ENCODE measurements at places on chromosomes 7 and 10.

- DNase-seq: no peak
These were observed 211.2 kb downstream of the ARL4A start for GRCh38 chr7:12898620-12899019.

DNA sequence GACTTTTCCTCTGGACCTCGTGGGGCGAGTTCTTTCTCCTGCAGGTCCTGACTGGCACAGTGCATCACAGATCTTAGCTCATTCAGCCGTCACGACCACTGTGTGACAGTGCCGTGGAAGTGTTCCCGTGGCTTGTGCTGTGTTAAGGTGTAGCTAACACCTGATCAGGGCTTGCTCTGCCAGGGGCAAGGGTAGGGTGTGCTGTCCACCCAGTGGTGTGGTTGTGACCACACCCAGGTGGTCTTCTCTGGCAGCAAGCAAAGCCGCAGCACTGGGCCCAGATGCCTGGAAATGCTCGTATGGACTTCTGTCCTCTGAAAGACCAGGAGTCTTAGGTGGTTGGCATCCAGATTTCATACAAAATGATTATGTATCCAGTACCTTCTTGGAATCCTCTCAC, 86.2 kb downstream of the GLRX3 start:
- no peak for DNase-seq

DNA sequence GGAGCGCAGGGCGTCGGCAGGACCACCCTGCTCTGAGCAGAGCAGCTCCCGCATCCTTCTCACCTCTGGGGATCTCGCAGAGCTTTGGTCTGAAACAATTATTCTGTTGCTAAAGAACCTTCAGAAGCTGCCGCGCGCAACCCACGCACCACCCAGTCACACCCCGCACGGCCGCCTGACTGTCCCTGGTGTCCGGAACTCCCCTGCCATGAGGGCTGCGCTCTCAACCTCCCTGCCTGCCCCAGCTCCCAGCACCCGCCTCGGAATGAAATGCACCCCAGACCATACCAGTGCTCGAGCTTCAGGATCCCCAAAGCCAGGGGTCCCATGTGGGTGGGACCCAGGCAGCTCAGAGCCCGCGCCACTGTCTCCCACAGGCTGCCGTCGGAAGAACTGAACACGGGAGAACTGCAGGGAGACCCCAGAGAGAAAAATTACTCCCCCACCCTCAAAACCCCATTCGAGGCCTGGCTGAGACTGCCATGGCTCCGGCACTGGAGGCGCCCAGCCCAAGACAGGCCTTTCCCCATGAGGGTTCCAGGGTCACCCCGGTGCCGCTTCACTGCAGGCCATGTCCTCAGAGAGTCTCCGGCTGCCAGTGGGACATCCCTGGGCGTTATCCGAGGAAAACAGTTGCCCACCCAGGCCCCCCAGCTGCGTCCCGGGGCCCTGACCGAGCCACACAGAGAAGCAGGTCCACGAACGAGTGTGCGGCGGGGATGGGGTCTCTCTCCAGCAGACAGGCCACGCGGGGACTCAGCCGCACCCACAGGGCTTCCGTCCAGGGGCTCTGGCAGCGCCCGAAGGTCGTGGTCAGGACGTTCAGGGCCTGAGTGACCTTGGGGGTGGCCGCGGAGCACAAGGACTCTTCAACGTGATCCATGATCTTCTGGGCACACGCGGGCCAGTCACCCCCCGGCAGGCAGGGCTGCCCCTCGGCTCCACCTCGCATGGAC, 12.1 kb downstream of the BRAT1 start:
- no peak for DNase-seq

DNA sequence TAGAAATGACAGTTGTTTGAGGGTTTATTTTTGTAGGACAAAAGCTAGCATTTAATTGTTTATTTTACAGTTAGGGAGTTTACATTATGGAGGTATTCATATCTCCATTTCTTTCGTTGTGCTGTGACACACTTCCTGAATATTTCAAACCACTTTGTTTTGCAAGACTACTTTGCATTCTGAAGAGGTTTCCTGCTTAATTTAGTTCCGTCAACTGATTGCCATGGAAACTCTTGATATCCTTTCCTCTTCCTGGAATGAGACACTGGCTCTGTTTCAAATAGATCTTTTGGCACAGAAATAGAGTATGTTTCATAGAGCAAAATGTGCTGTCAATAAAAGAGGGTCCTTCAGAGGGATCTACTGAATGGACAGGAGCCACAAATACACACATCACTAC, 159.5 kb upstream of the AGR3 start:
- DNase-seq: peak; percentile 96

- DNase-seq: no peak
These were observed 6.1 kb upstream of the PDGFA start for GRCh38 chr7:525740-526139.

DNA sequence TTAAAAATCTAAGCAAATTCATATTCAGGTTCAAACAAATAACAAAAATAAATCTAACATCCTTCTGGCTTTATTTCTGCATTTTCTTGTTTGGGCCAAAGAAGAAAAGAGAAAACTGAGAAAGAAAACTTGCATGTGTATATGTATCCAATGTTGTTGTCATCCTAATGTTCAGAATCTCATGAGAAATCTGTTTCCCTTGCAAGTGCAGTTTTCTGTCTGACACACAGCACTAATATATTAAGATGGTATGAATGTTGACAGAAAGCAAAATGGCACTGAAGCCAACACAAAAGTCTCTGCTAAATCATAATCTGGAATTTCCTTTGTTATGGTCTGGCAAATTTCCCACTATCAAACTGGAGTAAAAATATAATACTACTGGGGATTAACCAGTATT, 235.9 kb downstream of the HGF start:
- no peak for DNase-seq

DNA sequence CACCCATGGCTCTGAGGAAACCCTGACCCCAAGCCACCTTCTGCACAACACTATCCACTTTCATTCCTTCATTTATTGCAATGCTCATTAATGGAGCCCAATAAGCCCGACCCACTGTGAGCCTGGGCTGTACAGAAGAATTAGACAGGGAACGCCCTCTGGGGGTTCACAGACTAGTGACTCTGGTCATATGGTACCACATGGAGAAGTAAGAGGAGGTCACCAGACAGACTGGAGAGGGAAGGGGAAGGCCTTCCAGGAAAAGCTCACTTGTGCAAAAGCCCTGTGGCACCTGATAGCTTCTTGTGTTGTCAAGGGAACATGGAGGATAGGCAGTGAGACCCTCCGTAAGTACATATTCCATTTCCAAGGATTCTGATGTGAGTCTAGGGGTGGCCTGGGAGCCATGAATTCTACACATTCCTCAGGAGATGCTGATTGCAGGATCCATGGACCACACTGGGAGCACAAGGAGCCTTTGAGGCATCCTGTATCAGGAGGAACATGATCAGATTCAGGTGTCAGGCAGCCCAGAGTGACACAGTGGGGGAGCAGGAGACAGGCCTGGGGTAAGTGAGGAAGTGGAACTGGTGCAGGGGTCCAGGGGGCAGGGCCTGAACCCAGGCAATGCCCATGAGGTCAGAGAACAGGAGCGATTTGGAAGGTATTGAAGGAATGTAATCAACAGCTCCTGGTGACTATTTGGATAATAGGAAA, 19.9 kb downstream of the TMEM72 start:
- DNase-seq: no peak

DNA sequence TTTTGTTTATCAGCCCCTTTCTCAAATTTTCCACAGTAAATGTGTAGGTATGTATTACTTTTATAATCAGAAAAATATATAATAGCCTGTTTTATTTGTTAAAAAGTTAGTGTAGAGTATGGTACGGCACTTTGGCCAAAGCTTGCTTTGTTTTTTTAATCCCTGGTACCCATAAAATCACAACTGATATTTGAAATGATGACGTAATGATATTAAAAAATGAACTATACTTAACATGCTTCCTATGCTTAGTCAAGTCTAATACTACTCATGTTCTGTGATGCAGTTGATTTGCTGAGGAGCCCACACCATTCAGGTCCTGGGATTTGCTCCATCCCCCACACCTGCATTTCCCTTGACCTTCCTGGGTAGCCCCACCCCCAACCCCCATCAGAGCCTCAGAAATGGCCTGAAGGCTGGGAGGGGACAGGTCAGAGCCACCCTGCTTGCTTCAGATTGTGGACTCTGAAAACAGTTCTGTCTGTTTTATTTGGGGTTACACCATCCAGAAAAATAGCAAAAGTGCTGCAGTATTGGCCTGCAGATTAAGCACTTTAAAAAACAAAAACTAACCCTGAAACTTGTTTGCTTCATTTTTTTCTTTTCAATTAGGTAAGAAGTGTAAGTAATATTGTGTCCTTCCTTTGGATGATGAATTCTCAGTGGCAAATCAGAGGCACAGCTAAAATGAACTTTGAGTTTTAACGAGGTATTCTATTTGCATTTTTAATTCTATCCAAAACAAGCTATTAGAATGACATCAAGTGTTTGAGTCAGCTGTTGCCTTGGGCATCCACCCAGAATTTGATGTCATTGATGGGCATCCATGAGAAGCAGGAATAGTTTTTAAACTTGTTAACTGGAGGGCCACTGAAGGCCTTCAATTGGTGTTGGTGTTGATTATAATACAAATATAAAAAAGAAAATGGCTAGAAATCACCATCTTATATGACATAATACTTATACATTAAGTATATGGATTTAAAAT, 23.3 kb downstream of the PLCE1 start:
- DNase-seq: peak; percentile 23

- DNase-seq: no peak
These were observed 130.4 kb upstream of the GDF10 start for GRCh38 chr10:47169581-47169980.

DNA sequence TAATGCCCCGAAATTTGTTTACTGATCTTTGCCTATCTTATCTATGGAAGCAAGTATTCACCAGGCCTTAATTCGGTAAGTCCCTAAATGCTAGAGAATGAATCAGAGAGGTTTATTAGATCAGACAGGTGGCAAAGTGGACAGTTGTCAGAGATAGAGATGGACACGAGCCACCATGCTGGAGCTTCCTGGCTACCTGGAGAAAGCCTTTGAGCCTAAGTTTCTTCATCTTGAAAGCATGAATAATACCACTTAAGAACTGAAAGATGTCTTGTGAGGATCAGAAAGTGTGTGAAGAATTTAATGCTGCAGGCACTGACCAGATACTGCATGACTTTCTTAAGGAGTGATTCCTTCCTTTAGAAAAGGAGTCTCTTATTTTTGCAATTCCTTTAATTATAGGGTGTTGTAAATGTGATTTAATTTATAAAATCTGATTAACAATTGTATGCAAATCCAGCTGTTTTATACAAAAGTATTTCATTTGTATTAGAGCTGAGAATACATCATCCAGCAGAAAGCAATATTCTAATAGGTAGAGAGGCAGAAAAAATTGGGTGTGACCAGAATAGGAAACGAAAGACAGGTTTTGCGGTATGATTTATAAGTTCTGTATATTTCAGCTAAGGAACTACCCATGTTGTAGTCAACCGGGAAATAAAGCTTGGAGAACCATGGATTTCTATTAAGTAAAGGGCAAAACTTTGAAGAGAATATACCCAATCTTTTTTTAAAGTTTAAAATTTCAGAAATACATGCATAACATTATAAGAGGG, 82.7 kb downstream of the SMURF1 start:
- no peak for DNase-seq

GRCh38 chr7:23380961-23381360, 81.8 kb downstream of the MALSU1 start:
- DNase-seq: peak; percentile 47

GRCh38 chr7:17660116-17660515, 280.2 kb downstream of the SNX13 start:
- peak; percentile 86 for DNase-seq

- DNase-seq: peak; percentile 85
These were observed 12.5 kb upstream of the CALD1 start for GRCh38 chr7:134766779-134767519.

- no peak for DNase-seq
These were observed 62.8 kb downstream of the SH3PXD2A start for GRCh38 chr10:103792547-103792946.

GRCh38 chr10:95532536-95532935, 28.6 kb downstream of the SORBS1 start:
- DNase-seq: no peak

GRCh38 chr7:143234533-143234875, 12.7 kb downstream of the TAS2R40 start:
- no peak for DNase-seq

DNA sequence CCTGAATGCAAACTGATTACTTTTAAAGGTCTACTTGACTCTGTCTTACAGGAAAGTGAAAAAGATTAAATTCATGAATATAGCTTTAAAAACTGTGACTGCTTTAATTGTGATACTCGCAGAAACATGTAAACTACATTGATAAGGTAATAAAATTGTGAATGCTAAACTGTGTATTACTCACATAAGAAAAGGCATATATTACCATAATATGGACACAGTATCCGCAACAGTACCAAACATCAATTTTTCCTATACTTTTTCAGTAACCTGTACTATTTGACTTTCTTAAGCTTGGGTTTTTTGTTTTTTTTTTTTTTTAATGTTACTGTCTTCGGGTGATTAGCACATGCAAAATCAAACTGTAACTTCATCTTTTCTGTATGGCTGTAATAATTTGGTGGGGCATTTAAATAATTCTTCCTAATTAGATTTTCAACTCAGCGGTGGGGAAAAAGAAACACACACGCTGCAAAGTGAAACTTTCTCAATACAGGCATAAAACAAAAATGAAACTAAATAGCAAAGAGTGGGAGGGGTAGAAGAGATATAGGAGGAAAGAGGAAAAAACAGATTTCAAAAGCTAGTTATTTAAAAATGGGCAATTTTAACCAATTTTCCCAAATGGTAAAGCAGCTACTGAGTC, 23.2 kb downstream of the NT5C3A start:
- peak; percentile 33 for DNase-seq
